ENCODE measurements at places on chromosomes 4 and X.

DNA sequence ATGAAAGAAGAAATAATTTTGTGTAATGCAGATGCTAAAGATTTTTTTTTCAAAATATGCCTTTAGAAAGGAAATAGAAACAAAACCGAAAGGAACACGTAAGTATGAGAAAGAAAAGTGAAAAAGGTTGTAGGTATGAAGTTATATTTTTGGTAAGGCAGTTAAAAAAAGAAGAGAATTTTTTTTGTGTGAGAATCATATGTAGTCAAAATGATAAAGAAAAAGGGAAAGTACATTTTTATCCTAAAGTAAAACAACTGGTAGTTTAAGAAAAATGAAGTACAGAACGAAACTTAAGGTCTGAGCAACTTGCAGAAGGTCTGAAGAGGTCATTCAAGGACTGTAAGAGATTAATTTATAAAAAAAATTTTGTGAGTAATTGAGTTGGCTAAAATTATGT, 164.0 kb upstream of the TRAM1L1 start:
- no peak for DNase-seq

- DNase-seq: no peak
These were observed 156.3 kb upstream of the TAPT1 start for GRCh38 chr4:16382571-16382970.

GRCh38 chrX:65671966-65672365, 4.5 kb downstream of the MSN start:
- DNase-seq: no peak

- no peak for DNase-seq
These were observed 57.1 kb downstream of the RELL1 start for GRCh38 chr4:37628977-37629609.

DNA sequence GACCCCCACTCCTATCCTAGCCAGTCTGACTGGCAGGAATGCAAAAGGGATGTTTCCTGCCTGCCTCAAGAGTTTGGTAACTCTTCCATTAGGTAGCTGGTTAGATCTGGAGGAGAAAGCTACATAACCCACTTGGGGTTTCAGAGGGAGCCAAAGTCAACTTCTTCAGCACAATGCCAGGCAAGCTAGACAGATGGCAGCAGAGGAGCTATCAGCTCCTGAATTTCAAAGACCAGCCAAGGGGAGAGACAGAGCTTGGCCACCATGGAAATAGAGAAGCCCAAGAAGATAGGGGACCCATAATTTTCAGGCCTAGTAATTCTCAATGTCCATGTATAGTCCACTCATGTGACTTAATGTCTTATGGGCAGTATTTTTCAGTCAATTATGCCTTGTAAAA, 56.4 kb downstream of the PGRMC1 start:
- no peak for DNase-seq

DNA sequence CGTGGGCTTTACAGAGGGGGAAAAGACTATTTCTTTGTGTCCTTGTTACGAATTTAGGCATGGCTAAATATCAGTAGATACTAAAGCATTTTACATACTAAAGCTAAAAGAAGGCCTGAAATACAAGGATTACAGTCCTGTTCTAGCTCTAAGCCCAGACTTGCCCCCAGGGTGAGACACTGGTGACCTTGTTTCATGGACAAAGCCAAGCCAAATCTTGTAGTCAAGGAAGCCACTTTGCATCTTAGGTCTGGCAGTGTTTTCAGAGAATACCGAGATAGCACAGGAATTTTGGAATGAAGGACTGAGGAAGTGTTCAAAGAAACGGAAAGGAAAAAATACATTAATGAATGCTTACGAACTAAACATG, 733 bp upstream of the G3BP2 start:
- no peak for DNase-seq

Data from stimulated activated CD8-positive, alpha-beta memory T cell treated with anti-CD3 and anti-CD28 coated beads, Interleukin-15, amount 100 ng/mL, for 24 hours (primary cell).